ENCODE measurements at places on chromosomes 12 and 14.
A peak's percentile ranks its signal among the peaks of the same experiment; 100 is the strongest.

GRCh38 chr12:130661486-130662255 is 54.4 kb downstream of the RIMBP2 start:
- DNase-seq: no peak

- DNase-seq: no peak
Observed at GRCh38 chr14:104267895-104268294, 129.5 kb downstream of the KIF26A start.

DNA sequence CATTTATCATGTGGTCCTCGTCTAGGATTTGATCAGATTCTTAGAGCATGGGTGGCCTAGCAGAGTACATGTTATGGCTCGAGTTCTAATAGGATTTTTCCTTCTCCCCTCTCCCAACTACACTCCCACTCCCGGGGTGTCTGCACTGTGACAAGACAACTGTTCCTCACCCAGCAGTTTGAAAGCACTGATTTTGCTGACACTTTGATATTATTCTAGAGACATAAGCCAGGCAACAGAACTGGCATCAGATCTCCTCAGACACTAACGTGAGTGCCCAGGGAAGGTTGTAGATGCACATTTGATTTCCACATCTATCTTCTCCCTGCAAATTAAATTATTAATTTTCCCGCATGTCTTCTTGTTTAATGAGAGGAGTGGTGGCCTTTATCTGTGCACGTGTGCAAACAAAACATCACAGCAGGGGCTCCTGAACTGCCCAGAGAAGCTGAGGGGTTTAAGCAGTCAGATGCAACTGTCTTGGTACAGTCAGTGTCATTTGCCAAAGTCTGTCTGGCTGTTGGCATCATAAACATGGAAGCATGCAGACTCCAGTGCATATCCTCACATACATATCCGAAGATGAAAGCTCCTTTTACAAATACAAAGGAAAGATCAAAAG is 491.8 kb downstream of the NPAS3 start:
- DNase-seq: no peak

- DNase-seq: no peak
Observed at GRCh38 chr12:96045566-96045965, 10.2 kb upstream of the LTA4H start.

DNA sequence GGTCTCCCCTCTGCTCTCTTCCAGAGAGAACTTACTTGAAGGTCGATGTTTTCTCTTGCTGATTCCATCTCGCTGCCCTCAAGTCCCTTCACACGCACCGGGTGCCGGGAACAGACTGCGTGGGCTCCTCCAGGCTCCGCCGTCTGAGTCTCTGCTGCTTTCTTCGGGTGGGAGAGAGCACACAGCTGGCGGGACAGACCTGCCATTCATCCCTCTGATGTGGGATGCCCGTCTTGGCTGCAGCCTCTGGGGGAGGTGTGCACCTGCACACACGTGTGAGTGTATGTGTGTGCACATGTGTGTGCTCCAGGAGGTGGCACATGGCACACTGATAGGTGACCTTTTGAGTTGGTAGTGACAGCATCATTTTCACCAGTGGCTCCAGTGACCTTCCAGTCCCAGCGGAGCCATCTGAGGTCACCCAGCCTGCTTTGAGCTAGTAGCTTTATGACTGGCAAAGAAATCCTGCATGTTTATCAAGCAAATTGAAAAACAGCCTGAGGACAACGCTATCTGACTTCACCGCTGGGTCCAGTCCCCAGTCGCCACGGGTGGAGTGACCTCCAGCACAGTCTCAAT is at the start of gene NINJ2:
NINJ2 (minus strand) TSS at position 153 of the 579 bp plus-strand sequence; CDS start at position 68, 85 bp downstream.
- no peak for DNase-seq

GRCh38 chr12:8018666-8019581 is 13.6 kb upstream of the FOXJ2 start:
- DNase-seq: peak; percentile 29

DNA sequence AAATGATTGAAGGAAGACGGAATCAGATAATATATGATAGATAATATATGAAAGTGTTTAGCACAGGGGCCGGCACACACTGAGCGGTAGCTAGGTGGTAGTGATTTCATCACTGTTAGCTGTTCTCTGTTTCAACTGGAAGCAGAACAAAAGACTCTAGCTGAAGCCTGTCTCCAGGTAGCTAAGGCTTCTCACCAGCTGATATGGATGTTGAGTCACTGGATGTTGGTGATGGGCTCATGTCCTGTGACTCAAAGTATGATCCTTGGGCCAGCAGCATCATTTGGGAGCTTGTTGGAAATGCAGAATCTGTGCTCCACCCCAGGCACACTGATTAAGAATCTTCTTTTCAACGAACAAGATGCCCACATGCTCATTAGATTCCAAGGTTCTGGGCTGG is 21.7 kb upstream of the KCNA5 start:
- DNase-seq: no peak

DNA sequence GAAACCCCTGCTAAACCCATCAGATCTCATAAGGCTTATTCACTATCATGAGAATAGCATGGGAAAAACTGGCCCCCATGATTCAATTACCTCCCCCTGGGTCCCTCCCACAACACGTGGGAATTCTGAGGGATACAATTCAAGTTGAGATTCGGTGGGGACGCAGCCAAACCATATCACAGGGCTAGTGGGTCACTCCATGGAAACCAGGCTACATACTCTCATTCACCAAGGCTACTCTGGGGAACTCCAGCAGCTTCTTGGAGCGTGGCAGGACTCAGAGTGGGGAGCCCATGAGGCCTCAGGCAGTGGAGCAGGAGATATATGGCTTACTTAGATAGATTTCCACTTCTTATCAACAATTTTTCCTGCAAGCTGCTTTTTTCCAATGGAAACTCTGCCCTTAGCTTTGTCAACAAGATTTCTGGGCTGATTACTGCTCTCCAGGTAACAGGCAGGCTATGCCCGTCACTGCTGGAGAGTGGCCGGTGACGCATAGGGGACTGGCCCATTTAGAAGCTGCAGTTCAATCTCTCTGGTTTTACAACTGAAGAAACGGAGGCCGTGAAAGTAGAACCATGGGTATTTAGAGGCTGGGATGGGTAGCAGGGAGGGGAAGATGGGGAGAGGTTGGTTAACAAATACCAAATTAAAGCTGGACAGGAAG is 16.5 kb downstream of the VDR start:
- DNase-seq: no peak

GRCh38 chr12:130879781-130880389 is 8.0 kb downstream of the RAN start:
- DNase-seq: no peak

DNA sequence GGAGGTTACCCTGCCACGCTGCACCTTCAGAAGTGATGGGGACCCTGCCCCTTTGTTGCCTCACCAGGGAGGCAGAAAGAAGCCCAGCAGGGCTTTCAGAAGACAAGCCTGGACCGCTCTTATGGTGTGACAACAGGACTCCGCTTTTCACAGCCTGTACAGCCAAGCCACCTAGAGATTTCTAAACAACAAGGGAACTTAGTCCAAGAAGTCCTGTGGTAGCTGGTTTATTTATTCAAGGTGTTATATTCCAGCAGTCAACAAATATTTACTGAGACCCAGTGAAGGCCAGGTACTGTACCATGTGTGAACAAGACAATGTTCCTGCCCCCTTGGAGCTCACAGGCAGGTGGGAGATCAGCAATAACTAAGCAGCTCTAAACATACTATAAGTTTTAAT is 4.0 kb upstream of the TMEM229B start:
- no peak for DNase-seq

DNA sequence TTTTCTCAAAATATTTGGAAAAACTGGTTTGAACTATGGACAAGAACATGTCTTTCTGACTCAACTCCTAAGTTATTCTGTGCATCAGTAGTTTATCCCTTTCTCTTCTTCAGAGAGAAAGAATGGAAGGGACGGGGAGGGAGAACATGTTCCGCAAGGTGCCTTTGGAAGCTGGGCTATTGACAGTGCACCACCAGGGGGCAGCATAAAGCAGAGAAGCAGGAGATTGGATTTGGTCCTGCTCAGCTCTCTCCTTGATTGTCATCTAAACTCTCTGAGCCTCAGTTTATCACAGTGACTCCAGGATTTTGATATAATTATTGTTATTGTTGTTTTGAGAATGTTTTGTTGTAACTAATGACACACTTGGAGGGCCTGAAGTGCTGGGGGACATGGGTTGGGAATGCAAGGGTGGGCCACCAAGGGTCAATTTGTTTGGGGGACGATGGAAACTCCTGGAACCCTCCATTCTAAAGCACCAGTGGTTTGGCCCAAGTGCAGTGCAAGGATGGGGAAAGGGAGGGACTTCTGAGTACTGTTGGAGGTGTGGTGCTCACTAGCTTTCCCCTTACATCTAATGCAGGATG is 45.3 kb upstream of the ANO6 start:
- no peak for DNase-seq

GRCh38 chr14:101815994-101816393 is 54.5 kb downstream of the PPP2R5C start:
- DNase-seq: no peak

GRCh38 chr12:70366581-70367257 is 629 bp downstream of the KCNMB4 start:
- DNase-seq: peak; percentile 76

GRCh38 chr12:52629281-52630007 is 11.1 kb upstream of the KRT73 start:
- no peak for DNase-seq

GRCh38 chr14:37864861-37865718 is 269.7 kb downstream of the TTC6 start:
- DNase-seq: peak; percentile 46

DNA sequence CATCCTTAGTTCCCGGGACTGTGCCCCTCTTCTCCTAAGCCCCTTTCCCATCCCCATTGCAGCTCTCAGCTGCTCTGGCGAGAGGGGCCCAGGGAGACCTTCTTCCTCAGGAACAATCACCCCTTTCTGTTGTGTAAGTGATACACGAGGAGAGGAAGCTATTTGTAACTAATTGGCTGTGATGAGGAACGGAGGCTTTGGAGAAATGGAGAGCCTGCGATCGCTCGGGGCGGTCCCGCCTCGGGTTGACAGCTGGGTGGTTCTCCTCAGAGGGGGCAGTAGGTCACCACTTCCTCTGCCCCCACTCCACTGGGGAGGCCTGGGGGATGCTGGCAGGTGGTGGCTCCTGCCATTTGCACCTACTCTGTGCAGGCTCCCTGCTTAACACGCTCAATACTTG is 6.6 kb upstream of the PGF start:
- DNase-seq: no peak

DNA sequence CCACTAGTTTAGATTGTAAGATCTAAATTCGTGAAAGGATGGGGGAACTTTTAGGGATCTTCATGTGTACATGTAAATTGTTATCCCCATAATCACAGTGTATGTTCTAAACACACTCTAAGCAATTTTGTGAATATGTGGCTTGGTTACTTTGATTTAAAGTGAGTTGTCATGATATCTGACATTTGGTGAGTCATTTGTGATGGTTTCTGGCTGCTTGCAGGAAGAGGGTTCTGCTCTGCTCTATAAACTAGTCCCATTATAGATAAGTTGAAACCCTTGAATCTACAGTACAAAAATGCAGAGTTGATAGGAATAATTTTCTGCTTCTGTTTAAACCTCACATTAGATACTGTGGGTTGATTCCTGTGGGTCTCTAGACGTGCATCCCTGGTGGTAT is 14.8 kb downstream of the GUCY2C start:
- DNase-seq: no peak

DNA sequence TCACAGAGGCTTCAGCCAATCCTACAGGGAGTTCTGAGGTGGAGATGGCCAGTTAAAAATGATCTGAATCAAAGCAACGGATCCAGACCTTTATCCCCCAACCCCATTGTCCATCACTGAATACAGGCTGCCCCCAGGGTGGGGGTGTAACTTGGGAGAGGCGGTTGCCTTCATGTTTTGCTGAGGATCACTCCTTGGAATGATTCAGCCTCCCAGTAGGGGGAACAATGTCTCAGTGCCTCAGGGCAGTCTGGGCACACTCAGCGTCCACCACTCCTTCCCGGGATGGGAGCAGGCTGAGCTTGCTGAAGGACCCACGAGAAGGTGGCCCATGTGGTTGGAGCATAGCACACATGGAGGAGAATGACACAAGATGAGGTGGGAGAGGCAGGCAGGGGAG is 60.2 kb downstream of the RFX4 start:
- no peak for DNase-seq

DNA sequence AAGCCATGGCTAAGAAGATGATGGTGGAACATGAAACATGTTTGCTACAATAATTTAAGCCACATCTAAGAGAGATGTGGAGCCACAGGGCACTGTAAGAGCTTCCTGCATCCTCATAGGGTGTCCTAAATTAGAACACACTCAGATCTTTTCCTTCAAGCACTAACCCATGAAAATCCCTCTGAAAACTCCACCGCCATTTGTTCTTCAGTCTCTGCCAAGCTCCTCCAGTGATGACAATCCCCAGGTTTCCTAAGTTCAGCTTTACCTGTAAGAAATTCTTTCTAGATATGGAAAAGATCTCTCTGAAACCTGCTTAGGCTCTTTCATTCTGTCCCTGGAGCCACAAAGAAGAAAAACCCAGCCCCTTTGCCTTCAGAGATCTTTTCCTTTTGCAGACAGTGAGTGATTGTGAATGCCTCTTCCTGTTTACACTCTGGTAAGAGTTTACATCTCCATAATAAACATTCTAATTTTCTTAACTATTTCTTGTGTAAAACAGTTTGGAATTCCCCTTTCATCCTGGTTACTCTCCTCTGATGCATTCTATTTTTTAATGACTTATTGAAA is 907.2 kb downstream of the VRK1 start:
- DNase-seq: no peak

GRCh38 chr12:72272731-72273498 is 745 bp downstream of the TRHDE start:
- DNase-seq: no peak

DNA sequence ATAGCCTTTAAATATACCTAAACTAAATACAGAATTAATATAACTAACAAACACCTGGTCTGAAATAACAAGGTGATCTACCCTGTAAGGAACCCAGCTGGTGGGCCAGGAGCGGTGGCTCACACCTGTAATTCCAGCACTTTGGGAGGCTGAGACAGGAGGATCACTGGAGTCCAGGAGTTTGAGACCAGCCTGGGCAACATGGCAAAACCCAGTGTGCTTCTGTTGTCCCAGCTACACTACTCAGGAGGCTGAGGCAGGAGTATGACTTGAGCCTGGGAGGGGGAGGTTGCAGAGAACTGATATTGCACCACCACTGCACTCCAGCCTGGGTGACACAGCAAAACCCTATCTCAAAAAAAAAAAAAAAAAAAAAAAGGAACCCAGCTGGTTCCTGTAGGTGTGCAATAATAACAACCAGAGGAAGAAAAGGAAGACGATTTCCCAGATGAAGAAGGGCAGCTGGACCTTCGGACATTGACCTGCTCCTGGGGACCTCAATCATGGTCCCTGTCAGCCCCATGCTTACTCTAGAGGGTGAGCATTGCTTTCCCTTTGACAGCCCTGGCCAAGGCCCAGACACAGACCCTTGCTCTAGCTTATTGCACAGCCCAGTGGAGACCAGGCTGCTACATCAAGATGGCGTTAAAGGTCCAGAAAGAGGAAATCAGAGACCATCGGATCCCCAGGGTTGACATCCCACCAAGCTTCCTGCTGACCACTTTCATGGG is 5.4 kb downstream of the FOS start:
- no peak for DNase-seq

GRCh38 chr14:48247977-48248376 is 572.6 kb upstream of the MDGA2 start:
- DNase-seq: no peak
